Lung (tissue), 17 donors: ENCODE measurements at places on chromosomes 1 and 21.

DNA sequence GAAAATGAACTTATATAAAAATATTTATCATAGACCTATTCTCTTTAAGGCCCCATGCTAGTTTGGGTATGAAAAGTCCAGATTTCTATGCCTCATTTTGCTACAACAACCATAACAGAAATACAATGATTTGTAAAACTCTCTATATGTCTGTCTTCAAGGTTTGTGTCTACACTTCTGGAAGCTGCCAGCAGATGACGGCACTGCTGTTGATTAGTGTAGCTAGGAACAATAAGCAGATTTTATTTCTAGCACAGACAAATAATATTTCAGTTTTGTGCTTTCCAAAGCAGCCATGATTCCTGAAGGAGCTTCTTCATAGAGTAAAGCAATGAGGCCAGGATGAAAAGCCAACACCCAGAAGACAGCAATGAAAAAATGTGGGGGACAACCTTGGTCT, 779.6 kb upstream of the ADGRL2 start:
- no peaks in the 10 kb centered on the region for H3K4me1 ChIP-seq
- DNase-seq: no peak
- no peaks in the 10 kb centered on the region for H3K27me3 ChIP-seq
- H3K4me3 ChIP-seq: no peak overlapping the region

GRCh38 chr1:112618114-112618720, 724 bp downstream of the ST7L start:
- peak overlapping the region; percentile 97 for H3K27ac ChIP-seq
- peak; percentile 62 for DNase-seq
- peaks cover 3% of the 10 kb centered on the region for H3K36me3 ChIP-seq
- H3K27me3 ChIP-seq: no peaks in the 10 kb centered on the region
- peaks cover 28% of the 10 kb centered on the region for H3K4me1 ChIP-seq
- peak overlapping the region; percentile 96 for H3K4me3 ChIP-seq

- peaks cover 26% of the 10 kb centered on the region for H3K36me3 ChIP-seq
- no peak overlapping the region for H3K27ac ChIP-seq
- H3K27me3 ChIP-seq: no peaks in the 10 kb centered on the region
- no peak for DNase-seq
- H3K4me3 ChIP-seq: no peak overlapping the region
These were observed 37.0 kb downstream of the PCSK9 start for GRCh38 chr1:55076356-55076755.

DNA sequence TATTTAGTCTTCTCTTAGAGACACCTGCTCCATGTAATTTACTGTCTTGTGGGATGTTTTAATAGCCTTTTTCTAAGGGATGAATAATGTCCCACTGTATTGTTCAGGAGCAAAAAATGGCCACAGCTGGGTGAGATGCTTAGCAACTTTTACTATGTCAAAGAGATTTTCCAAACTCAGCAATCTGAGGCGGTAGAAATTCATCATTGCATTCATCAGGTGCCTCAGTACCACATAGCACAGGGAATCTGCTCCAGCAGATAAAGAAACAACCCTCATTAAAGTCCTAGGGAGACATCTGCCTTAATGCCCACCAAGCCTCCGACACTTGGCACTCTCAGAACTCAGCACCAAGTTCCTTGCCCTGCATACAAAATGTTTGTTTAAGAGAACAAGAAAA, 266.9 kb downstream of the SIPA1L2 start:
- H3K4me3 ChIP-seq: no peak overlapping the region
- H3K4me1 ChIP-seq: no peaks in the 10 kb centered on the region
- H3K27ac ChIP-seq: no peak overlapping the region
- H3K27me3 ChIP-seq: no peaks in the 10 kb centered on the region
- DNase-seq: no peak

- no peaks in the 10 kb centered on the region for H3K36me3 ChIP-seq
- no peaks in the 10 kb centered on the region for H3K4me1 ChIP-seq
- DNase-seq: peak; percentile 29
- H3K27ac ChIP-seq: no peak overlapping the region
These were observed 57.8 kb downstream of the SIK1 start for GRCh38 chr21:43369124-43369523.

- no peak overlapping the region for H3K4me3 ChIP-seq
- no peak for DNase-seq
- H3K27me3 ChIP-seq: no peaks in the 10 kb centered on the region
These were observed 219.3 kb downstream of the ST6GALNAC3 start for GRCh38 chr1:76293831-76294230.

DNA sequence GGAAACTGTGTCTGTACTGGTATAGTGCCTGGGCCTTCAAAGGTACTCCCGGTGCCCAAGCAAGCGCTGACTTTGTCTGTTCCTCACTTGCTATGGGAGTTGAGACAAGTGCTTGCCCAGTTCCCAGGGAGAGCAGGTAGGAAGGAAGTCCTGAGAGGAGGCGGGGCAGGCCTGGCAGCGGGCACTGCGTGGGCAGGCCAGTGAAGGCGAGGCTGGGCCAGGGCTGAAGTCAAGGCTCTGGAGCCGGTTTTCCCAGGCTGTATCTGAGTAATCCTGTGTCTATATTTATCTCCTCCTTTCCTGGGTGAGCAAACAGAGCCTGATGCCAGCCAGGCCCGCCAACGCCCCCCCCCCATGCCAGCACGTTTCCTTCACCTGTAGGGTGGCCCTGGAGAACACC, 15.9 kb upstream of the EDN2 start:
- no peaks in the 10 kb centered on the region for H3K36me3 ChIP-seq
- DNase-seq: peak; percentile 49
- peaks cover 24% of the 10 kb centered on the region for H3K4me1 ChIP-seq
